ENCODE measurements at places on chromosomes 11 and 22. TPM values are rescaled to one million over a fixed set of nuclear protein-coding genes. Genes with fewer than 3 reads are reported as not detected.
A peak's percentile ranks its signal among the peaks of the same experiment; 100 is the strongest.

The LRRC74B gene
- not detected for total RNA-seq

The USH1C gene
- 38.6 TPM for total RNA-seq

The TEX54 gene
- total RNA-seq = not detected

- no peak for DNase-seq
- no peak overlapping the region for H3K4me3 ChIP-seq
- peaks cover 4% of the 10 kb centered on the region for H3K4me1 ChIP-seq
- no peaks in the 10 kb centered on the region for H3K36me3 ChIP-seq
Observed at GRCh38 chr11:43830928-43831440, 49.6 kb upstream of the ALKBH3 start.

GRCh38 chr11:4102711-4103110, 8.1 kb downstream of the RRM1 start:
- no peaks in the 10 kb centered on the region for H3K36me3 ChIP-seq
- H3K27ac ChIP-seq = no peak overlapping the region
- no peaks in the 10 kb centered on the region for H3K27me3 ChIP-seq
- no peak for DNase-seq

DNA sequence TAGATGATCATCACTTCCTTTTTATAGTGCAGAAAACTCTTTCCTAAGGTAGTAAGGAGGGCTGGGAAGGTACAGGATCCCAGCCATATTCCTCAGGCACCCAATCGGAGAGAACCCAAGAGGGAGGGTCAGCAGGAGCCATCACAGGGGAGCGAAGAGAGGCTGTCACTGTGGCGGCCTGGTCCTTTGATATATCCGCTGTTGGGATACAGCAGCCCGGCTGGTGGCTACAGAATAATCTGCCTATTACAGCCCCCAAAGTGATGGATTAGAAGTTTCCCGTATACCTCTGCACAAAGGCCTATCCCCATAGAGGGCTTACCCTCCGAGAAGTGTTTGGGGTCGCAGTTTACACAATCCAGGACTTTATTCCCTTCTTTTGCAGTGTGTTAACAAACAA, 48.5 kb downstream of the OR4D9 start:
- peak overlapping the region; percentile 95 for H3K4me3 ChIP-seq
- no peaks in the 10 kb centered on the region for H3K4me1 ChIP-seq
- DNase-seq = no peak
- H3K27ac ChIP-seq = no peak overlapping the region
- H3K36me3 ChIP-seq = no peaks in the 10 kb centered on the region

- peaks cover 4% of the 10 kb centered on the region for H3K36me3 ChIP-seq
- H3K27ac ChIP-seq = no peak overlapping the region
- no peak overlapping the region for H3K4me3 ChIP-seq
- DNase-seq = peak; percentile 75
Observed at GRCh38 chr11:66495401-66495854, 15.0 kb upstream of the BBS1 start.

Data from kidney (tissue), 22 donors.